Stimulated activated naive CD8-positive, alpha-beta T cell treated with anti-CD3 and anti-CD28 coated beads, Interleukin-15, Interleukin-2, amounts not matched to agents 100 U/mL and 50 U/mL, for 24 hours (primary cell): ENCODE measurements at places on chromosomes 2 and 18.
A peak's percentile ranks its signal among the peaks of the same experiment; 100 is the strongest.

DNA sequence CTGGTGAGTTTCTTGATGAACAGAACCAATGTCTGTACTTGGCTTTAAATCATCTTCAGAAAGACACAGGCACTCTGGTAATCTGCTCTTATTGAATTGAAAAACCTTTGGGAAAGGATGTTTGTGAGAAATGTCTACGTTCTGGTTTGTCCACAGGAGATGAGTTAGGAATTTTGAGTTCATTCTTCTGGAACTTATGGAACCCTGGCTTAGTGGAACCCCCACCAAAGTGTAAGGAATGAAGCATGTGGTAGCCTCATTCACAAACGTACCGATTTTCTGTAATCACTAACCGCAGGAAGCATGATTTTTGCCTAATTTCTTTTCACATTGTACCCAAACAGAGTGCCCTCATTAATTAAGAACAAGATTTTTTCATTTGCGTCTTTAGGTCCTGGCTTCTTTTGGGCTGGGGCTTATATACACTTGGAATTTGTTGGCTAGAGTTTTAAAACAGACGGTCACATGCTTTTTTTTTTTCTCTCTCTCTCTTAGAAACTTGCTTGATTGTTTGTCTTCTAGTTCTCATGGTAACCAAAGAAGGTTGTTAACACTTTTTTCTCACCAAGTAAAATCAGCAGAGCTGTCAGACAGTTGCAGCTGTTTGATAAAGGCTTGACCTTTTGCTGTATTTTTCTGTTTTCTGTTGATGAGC, 314.1 kb upstream of the THUMPD2 start:
- no peak for DNase-seq

GRCh38 chr2:65402780-65403528, 29.4 kb downstream of the SPRED2 start:
- no peak for DNase-seq

GRCh38 chr2:164667566-164667965, 46.3 kb upstream of the GRB14 start:
- no peak for DNase-seq

- DNase-seq: no peak
Measured at GRCh38 chr2:66269166-66269565, 165.8 kb upstream of the MEIS1 start.

DNA sequence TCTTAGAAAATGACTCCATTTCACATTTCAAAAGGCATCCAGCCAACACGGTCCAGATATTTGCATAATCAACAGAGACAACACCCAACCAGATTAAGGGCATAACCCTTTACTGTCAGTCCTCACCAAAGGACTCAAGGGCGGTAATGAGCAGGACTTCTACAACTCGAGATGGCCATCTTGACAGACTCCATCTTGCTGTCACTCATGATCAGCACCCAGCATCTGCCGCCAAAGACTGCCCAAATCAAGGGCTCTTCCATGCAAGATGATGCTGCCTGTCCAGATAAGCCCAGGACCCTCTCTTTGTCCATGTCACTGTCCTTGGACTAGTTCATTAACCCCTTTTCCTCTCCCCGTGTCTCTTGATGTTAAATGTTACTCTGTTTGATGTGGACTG, 77.9 kb downstream of the UXS1 start:
- DNase-seq: no peak

DNA sequence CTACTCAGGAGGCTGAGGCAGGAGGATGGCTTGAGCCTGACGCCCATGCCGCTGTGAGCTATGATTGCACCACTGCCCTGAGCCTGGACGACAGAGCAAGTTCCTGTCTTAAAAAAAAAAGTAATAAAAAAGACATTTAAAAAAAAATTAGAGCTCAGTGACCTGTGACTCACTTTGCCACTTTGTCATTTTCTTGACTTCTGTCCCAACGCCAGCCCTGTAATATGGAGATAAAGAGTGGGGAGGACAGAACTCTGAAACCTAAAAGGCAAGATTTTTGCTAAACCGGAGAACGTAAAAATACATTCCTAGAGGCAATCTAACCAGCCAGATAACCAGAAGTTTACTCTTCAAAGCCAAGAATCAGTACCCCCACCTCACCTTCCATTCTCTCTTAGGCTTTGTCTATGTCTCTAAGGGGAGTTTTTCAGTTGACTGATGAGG, 49.0 kb downstream of the PRKRA start:
- no peak for DNase-seq

- DNase-seq: no peak
Measured at GRCh38 chr2:43000242-43001054, 208.1 kb upstream of the HAAO start.

DNA sequence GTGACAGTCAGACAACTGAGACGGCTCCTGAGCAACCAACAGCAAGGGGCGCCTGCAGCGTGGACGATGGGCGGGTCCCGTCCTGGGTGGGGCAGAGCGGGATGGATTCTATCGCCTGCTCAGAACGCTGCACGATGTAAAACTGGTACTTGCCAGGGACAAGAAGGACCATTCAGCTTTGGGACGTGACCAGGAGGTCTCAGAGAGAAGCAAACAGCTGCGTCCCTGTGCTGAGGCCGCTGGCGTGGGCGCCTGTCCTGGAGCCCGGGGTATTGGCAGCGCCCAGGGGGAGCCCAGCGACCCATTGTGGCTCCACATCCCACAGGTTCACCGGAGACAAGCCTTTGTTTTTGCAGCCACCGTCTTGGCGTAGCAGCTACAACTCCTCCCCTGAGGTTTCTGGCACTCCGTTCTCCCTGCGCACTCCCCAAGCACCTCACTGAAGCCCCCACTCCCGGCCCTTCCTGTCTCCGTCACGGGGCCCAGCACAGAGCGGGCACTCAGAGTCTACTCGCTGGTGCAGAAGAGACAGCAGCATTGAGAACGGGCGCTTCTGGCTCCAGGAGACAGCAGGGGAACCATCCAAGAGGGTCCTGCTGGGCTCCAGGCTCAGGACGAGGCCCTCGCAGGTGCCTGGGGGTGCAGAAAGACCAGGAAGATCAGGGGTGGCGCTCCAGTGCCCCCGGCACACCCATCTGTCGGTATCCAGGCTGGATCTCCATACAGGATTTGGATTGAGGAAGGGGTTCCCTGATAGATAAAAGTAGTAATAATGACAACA, 22.1 kb upstream of the KCNG2 start:
- DNase-seq: no peak

- DNase-seq: no peak
Measured at GRCh38 chr2:13141315-13141714, 424.6 kb downstream of the TRIB2 start.

GRCh38 chr2:287471-287885, 413 bp downstream of the ALKAL2 start:
- DNase-seq: peak; percentile 15

DNA sequence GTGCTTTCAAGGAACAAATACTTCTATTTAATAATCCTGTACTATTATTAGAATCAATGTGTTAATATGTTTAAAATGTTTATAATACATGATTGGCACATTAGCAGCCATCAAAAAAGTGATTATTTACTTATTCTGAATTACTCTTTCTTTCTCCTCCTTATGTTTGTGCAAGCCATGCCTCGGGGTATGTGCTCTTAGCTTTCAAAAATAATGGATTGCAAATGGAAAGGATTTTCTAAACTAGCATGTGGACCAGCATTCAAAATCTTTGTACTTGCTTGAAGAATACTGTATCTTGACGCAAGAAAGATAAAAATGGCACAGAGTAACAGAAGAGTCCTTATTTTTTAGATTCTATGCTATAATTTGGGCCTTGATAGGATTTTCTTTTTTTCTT, 156.5 kb downstream of the CDH7 start:
- DNase-seq: no peak

GRCh38 chr18:54946149-54946581, 13.1 kb downstream of the CCDC68 start:
- DNase-seq: peak; percentile 20

DNA sequence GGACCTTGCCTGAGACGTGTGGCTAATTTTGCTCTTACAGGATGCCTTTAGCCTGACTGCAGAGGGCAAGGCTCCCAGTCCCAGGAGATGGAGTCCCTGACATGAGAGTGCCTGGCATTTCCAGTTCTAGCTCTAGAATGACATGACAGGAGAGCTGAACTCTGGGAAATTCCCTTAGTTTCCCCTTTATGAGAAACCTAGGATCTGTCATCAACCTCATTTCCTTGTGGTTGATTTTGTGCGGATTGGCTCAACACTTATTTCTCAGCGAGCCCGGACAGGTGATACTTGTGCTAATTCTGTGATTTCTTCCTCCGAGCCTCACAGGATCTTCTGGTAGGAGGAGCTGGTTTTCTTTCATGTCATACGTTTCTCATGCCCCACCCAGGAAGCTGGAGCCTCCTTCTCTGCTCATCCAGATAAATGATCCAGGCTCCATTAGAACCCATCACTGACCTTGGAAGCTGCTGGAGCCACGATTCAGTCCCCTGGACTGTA, at the start of gene IL36G:
Gene IL36G, plus strand, starts transcription at position 448 of the 498 bp plus-strand sequence. CDS start 633 bp downstream, outside the sequence.
- no peak for DNase-seq

DNA sequence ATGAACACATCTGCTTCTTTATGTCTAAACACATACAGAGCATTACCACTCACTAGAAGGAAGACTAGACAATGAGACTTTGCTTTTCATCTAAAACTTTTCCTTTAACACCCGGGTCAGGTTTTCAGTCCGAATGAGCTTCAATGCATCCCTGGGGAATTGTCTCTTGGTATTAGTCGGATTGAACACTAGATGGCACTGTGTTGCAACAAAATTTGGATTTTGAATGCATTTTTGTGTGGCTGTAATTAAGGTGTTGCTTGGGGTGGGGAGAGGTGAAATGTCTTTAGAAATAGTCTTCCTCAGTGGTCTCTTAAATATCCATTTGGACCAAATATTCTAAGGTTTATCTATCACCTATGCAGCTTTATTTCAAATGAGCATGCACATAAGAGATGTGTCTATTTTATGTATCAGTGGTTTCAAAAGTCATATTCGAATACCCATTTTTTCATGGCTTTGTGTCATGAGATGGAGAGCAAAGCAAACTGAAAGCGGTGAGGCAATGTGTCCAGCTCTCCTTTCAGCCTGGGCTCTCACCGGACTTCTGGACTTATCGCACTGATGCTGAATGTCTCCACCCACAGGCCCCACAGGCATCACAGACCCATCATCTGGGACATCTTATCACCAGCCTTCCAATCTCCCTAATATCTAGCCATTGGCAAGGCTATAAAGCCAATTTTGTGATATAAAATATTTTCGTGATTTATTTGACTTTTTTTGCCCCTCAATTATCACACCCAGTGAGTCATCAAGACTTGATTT, 510.3 kb downstream of the RNF144A start:
- DNase-seq: no peak

GRCh38 chr2:32482471-32482870, 125.6 kb downstream of the BIRC6 start:
- no peak for DNase-seq

GRCh38 chr2:237732070-237732469, 66.5 kb upstream of the RBM44 start:
- no peak for DNase-seq

- DNase-seq: no peak
Measured at GRCh38 chr18:53943326-53943860, 281.1 kb downstream of the MBD2 start.

DNA sequence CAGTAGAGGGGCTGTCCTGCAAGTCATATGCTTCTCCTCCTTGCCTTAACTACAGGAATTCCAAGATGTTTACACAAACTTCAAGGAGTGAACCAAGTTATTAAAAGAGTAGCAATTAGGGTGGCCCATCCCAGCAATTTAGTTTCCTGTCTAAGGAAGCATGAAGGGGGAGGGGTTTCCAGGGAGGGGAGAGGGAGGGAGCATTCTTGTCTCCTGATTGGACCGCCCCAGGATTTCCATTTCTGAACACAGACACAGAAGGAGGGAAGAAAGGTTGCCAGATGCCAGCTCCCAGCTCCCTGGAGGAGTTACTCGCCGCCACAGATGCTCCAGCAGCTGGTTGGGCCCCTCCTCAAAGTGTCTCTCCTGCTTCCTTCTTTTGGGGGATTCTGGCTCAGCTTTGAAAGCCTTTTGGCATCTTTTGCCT, 107.6 kb downstream of the TRIB2 start:
- DNase-seq: no peak

- no peak for DNase-seq
Measured at GRCh38 chr2:204110751-204111516, 174.4 kb downstream of the ICOS start.

DNA sequence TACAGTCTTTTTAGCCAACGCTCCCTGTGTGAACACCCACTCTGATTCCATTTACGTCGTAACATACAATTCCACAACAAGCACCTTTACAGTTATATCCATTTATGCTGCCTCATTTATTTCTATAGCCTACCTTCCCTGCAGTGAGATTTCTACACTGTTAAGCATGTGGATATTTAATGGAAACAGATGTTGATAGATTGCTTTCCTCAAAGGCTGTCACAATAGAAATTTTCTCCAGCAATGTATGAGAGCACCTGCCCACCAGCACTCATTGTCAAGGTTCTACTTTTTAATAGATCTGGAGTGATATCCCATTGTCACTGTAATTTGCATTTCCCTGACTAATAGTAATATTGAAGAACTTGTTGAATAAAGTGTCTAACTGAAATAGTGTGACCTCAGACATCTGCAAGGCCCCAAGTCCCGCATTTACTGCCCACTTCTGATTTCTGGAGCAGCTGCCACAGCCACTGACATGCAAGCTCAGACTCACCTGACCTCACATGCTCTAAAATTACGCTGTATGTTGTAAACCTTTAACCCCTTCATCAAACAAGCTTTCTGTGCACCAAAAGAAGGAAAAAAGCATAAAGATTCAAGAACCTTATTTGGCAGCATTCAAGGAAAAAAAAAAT, 295.1 kb downstream of the CNTNAP5 start:
- no peak for DNase-seq

DNA sequence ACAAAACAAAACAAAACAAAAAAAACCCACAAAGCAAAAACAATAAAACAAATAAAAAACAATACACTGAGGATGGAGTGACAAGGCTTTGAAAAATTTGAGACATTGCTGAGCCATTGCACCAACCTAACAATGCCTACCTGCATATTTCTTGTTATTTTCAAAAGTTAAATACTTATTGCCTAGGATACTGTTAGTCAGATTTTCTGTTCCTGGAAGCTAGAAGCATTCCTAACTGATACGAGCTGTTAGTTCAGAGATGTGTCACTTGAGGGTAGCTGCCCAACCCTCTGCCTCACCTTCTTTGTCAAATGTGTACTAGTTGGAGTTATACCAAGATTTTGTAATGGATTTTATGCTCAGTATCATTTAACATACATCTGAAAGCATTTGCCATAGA, 187.2 kb downstream of the TXNL1 start:
- no peak for DNase-seq

DNA sequence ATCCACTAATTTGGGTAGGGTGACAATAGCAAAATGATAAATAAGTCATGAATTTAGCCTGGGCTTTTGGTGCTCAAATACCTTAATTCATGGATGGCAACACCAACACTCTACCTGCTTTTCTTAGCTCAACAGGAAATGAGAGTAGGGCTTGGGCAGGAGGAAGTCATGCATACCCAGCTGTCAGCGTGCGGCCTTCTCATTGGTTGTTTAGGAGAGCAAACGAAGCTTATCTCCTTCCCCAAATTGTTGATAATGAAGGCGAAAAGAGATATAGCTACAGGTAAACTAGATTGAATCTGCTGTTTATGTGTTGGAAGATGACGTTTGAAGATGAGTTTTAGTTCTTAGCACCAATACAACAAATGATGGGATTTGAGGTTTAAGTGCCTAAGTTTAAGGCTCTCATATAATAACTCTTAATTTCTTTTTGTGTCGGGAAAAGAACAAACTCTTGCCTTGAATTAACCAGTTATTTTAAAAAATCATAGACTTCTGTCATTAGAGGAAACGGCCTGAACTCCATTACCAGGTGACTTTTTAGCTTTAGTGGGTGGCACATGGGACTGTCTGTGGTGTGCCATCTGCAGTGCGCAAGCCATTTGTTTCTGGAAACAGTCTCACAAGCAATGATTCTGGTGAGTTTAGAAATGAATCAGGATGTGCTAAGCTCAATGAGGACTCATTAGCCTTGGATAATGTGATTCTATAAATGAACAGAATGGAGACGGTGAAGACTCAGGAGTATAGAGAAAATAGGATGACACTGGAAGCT, 19.8 kb downstream of the MAP4K4 start:
- DNase-seq: no peak
